ENCODE measurements at places on chromosomes 2 and 18.

DNA sequence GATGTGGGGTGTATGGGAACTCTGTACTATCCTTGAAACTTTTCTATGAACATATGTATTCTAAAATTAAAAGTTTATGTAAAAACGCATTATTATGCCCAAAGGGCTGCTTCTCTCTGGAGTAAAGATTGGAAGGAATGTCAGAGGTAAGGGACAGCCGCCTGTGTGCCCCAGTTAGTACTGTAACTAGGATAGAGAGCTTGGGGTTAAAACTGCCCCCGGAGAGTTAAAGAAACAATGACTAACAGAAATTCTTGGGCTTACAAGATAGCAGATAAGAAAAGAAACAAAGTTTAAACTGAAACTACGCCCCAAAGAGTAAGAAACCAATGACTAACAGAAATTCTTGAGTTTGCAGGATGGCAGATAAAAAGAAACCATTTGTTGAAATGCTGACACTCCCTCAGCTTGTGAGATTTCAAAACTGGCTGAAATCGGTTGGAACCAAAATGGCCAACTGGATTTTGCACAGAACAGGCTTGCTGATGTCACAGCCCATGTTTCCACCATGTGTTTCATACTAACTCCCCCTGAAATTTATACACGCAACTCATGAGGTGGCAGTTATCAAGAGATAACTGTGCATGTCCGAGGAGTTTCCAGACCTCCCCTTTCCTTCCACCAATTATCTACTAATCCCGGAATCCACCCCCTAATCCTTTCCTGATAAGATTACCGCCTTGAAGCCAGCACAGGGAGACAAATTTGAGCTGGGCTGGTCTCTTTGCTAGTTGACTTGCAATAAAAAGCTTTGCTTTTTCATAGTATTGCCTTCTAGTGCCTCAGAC, 8.7 kb upstream of the TXNDC2 start:
- peak; percentile 88 for DNase-seq

DNA sequence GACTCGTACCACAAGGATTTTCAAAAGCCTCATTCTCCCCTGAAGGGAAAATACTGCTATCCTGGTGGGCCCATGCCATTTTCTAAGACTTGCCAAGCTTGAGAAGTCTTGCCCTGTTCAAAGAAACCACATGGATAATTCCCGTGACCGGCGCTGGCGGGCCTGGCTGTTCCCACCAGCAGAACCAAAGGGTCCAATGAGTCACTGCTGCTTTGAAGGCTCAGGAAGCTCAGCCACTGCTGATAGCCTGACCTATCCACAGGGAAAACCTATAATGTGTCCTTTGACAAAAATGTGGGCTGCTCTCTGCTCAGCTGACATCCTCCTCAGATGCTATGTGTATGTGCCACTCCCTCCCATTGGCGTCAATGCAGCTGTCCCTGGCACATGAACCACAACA, 137.9 kb upstream of the RAB12 start:
- DNase-seq = no peak

- no peak for DNase-seq
Measured at GRCh38 chr2:904246-905024, 46.2 kb upstream of the SNTG2 start.

GRCh38 chr2:158204741-158205165, 103.1 kb downstream of the UPP2 start:
- no peak for DNase-seq

GRCh38 chr2:119282146-119282995, 58.7 kb downstream of the STEAP3 start:
- DNase-seq = no peak

GRCh38 chr18:28576941-28577340, 400.0 kb upstream of the CDH2 start:
- DNase-seq = no peak

- DNase-seq = no peak
Measured at GRCh38 chr2:160028431-160029269, 33.8 kb downstream of the PLA2R1 start.

DNA sequence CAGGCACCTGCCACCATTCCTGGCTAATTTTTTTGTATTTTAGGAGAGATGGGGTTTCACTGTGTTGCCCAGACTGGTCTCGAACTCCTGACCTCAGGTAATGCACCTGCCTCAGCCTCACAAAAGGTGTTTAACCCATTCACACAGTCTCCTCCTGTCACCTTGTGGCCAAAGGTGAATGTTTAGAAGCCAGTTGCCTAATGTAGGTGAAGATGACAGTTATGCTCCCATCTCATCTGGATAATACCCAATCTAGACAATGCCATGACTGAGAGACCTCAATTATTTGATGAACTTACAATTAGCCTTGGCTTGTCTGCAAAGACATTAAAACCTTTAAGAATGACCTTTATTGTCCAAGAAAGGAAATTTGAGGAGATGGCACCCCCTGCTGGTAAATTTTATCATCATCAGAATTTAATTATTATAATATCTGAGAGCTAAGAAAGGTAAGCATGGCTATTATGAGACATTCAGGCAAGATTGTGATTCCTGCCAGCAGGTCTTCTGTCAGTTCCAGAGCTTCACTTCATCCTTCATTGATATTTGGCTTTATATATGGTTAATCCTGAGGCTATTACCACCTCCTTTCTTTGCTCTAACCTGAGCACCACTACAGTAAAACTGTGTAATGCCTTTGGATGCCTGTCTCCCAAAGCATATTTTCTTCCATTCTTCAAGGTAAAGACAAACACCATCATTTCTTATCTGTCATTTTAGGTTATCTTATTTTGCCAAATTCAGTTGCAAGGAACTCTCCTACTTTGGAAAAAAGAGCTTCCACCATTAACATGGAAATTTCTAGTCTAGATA, 117.6 kb downstream of the FAM124B start:
- peak; percentile 35 for DNase-seq

GRCh38 chr2:159516241-159516758, 100.0 kb downstream of the BAZ2B start:
- DNase-seq = no peak

DNA sequence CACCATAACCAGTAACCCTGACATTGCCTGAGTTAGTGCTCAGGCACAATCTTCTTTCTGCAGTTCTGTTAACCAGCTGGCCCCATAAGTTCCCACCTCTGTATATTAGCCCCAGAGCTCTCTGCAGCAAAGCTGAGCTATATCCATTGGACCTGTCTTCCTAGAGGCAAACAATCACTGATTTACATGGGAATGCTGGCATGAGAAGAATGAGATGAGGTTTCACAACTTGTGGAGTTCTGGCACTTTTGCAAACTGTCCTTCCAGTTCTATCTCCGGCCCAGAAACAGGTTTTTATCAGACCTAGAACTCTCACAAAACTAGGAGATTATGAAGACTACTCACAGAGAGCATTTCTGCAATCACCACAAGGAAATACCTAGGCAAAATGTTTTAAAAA, 7.9 kb upstream of the CCBE1 start:
- no peak for DNase-seq

DNA sequence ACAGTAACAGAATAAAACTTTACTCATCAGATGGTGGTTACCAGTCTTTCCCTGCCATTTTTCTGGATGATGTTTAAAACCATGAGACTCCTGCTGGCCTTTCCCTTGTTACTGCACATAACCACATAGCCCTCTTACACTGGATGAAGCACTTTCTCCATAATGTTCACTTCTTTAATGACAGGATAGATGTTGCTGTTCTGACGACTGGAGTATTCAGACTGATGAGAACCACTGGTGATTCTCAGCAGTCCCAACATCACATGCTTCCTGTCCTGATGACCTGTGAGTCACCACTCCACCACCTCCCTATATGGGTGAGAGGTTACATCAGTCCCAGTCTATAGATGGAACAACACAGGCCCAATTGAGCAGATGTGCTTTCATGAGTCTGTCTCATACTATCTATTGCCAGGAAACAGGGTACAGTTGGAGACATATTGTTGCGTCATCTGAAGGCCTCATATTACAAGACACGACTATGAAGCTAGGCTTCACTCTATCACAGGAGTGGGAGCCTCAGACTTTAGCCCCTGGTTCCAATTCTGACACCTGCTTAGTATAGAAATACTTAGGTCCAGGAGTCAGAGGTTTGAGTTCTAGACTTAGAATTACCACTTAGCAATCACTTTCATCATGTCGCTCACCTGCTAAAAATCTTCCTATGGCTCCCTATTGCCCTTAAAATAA, 145.7 kb upstream of the KLF7 start:
- DNase-seq = peak; percentile 84

DNA sequence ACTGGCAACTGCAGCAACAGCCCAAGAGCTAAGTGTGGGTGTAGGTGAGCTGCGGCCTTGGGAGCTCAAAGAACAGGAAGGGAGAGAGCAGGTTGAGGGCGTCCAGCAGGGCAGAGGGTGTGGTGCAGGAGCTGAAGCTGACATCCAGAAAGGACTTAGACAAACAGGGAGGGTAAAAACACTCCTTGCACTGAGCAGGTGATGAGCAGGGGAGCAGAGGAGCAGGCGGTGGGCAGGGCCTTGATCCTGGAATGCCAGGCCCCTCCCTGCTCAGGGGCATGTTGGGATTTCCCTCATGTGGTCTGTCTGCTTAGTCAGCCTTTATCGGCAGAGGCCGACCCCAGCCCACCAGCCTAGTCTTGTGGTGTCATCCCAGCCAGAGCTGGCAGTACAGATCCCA, 63.6 kb downstream of the VSNL1 start:
- DNase-seq = no peak

GRCh38 chr18:76557026-76557575, 62.1 kb upstream of the ZNF516 start:
- DNase-seq = peak; percentile 68

DNA sequence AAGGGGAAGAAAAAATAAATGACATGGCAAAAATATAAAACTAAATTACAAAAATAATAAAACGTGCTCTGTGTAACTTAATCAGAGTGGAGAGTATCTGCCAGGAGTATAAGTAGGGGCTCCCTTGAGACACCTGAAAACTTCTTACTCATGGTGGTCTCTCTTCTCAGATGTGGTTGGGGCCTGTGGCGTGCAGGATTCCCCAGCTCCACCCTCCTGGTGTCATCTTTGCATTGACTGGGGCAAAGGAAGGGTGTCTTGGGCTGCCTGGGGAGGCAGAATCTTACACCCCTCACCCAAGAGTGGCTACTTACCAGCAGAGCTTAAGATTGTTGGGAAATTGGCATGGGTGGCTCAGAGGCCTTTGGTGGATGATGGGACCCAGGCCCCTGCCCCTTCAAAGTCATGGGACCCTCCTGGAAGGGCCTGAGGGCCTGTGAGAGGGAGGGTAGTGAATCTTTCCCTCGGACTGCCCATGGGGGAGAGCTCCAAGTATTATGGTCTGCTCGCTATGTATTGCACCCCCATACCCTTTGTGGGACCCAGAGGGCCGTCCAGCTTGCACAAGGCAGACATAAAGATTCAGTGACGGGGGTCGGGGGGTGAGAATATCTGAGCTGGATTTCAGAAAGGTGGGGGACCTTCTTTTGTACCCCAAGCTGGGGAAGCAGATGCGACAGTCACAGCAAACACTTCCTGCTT, 6.9 kb upstream of the TRAF3IP1 start:
- DNase-seq = no peak

- no peak for DNase-seq
Measured at GRCh38 chr2:181112916-181113315, 132.5 kb downstream of the UBE2E3 start.

DNA sequence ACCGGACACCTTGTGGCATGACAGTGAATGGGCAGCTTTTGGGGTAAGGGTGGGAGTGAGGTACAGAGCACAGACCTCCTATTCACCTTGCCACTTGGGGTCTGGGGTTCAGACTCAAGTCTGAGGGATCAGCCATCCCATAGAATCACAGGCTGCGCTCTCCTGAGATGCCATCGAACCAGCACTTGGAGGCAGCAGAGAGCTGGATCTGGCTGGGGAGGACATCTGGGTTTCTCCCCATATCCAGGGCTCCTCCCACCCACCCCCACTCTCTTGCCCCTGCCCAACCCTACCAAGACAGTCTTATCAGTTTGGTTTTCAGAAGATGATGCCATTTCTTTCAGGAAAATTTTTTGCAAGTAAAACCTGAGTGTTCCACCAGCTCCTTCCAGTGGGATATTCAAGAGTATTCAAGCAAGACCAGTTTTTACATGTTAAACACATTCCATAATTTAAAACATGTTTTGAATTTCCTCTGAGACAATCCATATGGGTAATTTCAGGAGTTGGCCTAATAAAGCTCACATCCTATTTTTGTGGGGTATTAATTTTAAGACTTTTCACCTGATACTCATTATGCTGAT, 29.2 kb upstream of the TEX44 start:
- DNase-seq = peak; percentile 19

GRCh38 chr2:215748446-215748845, 264.9 kb downstream of the MREG start:
- peak; percentile 53 for DNase-seq

GRCh38 chr2:195695002-195695631, 38.1 kb downstream of the SLC39A10 start:
- DNase-seq = peak; percentile 42

- no peak for DNase-seq
Measured at GRCh38 chr2:226906163-226906693, 70.4 kb downstream of the RHBDD1 start.

GRCh38 chr18:49672853-49673252, 111.0 kb downstream of the LIPG start:
- no peak for DNase-seq

GRCh38 chr2:82230406-82230805, 1925.9 kb upstream of the LRRTM1 start:
- no peak for DNase-seq

DNA sequence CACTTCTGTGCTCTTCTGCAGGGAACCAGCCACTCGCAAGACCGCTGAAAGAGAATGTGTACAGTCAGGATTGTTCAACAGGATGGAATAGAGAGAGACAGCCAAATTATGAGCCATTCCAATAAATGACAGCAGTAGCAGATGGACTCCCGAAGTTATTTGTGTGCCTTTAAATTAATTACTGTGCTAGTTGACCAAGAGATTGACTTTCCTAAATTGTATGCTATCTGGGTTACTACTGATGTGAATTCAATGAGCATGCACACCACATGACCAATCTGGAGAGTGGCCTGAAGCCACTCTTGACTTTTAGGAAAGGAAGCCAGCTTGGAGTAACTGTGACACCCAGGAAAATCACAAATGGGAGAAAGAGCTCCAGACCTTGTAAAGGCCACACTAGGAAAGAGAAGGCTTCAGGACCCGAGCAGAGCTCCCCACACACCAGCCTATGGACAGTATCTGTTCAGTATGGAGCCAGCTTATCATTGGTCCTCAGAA, 52.8 kb downstream of the CHMP3 start:
- no peak for DNase-seq

- DNase-seq = no peak
Measured at GRCh38 chr2:60312618-60313017, 240.8 kb downstream of the BCL11A start.

GRCh38 chr2:47054036-47054555, 101.0 kb downstream of the STPG4 start:
- no peak for DNase-seq

All from RCC 7860 (cell line).